NCI-H1048 (cell line): ENCODE measurements at places on chromosomes 13 and 19.

- peak; percentile 66 for DNase-seq
These were observed 21.8 kb downstream of the OLFM2 start for GRCh38 chr19:9914315-9915207.

DNA sequence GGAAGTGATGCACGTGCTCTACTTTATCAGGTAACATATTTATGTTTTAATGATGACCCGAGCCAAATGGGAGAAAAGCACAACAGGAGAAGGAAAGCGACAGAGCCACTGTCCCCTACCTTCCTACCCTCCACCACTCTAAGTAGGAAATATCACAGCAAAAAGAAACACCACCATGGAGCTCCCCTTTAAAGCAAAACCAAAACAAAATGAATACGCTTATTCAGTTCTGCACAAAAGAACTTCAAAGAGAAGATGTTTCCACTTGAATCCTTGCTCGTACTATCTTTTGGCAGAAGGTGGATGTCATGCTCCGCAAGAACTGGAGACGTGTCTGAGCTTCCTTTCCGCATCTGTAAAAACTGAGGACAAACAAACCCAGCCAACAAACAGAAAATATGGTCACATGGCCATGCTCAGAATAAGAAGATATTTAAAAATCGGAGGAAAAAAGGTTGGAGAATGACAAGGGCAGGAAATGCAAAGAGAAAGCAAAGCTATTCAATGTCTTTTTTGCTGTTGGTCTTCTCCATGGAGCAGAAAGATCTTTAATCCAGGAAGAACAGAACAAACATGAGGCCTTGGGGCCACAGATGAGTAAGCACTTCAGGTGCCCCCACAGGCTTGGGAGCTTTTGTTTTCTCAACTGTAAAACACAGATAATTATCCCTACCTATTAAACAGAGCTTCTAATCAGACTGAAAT, 19.5 kb downstream of the N4BP2L1 start:
- DNase-seq = no peak

DNA sequence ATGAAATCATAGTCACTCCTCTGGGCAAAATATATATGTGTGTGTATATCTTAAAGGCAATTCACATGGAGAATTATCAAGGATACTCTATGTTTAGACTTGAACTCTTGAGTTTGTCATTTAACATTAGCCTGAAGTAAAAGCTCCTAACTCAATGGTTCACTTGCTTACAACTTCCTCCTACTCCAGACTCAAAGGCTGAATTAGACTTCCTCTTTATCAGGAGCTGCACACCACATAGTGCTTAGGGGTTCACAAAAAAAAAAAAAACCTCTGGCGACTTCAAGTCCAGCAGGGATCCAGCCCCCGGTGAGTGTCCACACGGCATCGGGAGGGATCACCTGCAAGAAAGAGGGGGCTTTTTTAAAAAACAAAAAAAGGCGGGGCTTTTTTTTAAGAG, 68.2 kb upstream of the LSM14A start:
- DNase-seq = no peak

- DNase-seq = no peak
These were observed 1466.9 kb downstream of the UQCRFS1 start for GRCh38 chr19:27745978-27746542.

DNA sequence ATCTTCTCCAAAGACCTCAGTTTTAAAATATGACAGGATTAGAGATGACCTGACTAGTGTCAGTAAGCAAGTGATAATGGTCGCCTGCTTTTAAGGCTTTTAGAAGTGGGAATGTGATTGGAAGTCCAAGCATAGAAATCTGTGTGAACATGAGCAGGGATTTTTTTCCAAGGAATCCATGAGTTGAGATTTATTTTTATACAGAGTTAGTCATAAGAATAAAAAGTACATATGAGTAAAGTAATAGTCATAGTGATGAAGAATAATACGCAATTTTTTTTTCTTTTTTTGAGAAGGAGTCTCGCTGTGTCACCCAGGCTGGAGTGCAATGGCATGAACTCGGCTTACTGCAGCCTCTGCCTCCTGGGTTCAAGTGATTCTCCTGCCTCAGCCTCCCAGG, 1.6 kb downstream of the ZNF546 start:
- no peak for DNase-seq

DNA sequence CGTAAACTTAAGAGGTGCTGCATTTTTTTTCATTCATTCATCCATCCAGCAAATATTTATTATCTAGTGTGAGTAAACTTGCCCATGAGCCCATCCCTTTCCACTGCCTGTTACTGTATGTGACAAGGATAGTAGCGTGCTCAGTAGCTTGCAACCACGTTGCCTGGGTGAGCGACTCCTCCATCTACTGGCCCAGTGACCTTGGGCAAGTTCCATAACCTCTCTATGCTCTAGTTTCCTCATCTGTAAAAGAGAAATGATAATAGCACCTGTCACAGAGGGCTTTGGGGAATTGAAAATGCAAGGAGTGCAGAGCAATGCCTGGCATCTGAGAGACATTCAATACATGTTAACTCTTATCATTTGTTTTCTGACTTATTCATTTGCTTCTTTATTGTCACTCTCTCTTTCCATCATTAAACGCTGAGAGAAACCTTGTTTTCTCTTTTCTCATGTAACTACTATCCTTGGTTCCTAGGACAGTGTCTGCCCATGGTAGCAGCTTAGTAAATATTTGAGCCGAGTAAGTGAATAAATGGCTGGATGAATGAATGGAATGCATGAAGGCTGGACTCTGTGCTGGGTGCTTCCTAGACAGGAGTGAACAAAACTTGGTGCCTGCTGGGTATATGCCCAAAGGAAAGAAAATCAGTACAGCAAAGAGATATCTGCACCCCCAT, 19.9 kb downstream of the LRCH1 start:
- no peak for DNase-seq

- DNase-seq = no peak
These were observed 3.4 kb upstream of the PTBP1 start for GRCh38 chr19:793806-794205.

DNA sequence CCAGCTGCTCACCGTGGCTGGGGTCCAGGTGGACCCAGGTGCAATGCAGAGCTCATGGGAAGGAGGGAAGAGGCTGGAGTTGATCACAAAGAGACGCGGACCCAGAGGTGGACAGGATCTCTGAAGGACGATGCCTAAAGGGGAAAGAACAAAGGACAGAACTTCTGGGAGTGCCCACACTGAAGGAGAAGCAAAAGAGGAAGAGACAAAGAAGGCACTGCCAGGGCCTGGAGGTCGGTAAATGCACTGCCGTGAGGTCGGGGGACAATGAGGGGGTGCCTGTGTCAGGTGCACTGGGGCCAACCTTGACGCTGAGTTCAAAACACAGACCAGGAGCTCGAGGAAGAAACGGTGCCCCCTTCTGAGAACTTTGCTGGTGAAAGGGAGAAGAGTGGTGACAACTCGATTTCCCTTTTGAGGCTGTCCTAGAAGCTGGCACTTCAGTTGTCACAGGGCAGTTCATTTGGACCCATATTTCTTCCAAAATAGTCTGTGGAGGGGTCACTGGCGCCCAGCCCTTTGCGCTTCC, 55.6 kb downstream of the GJA3 start:
- DNase-seq = no peak

DNA sequence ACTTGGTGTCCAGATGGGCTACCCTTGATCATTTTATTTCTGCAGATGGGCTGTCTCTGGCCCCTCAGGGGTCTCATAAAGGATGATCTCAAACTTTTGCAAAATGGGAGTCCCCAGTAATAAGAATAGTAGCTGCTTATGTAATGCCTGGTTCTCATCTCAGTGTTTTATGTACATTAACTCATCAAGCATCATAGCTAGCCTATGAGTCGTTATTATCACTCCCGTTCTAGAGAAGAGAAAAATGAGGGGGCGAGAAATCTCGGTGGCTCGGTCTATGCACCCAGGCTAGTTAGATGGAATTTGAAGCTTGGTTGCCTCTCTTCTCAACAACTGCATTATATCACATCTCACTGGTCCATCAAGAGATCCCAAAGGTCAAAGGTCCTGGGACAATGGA, 3.4 kb downstream of the CACNG6 start:
- no peak for DNase-seq

- DNase-seq = no peak
These were observed 1.8 kb downstream of the MYBPC2 start for GRCh38 chr19:50434525-50434924.

DNA sequence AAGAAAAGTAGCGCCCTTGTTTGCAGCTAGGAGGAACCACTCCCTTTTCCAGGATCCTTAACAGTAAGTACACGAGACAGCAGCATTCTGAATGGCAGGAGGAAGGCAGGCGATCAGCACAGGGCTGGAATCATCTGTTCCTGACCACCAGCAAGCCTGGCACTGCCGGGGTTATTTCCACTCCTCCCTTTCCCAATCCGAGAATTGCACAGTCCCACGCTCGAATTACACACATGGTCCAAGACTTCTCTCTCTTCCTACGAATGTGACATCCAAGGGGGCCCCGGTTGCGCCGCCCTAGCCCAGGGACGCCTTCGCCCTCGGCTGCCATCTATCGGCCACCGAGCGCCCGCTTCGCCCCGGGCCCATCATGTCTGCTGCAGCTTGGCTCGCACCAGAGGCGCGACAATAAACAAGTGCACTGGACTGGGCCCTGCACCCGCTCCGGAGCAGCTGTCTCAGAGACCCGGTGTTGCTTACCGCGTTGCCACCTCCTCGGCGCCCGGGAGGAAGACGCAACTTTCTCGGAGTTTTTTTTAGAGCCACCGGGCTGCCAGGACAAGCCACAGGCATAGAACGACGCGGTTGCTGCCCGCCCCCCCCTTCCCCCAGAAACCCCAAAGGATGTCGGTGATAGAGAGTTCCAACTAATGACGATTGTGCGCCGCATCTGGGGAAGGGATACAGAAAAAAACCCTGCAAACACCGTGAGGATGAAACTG, at the start of gene SLITRK5:
SLITRK5 (plus strand) TSS at position 341 of the 722 bp plus-strand sequence. CDS start 4,018 bp downstream, outside the sequence.
- peak; percentile 56 for DNase-seq

DNA sequence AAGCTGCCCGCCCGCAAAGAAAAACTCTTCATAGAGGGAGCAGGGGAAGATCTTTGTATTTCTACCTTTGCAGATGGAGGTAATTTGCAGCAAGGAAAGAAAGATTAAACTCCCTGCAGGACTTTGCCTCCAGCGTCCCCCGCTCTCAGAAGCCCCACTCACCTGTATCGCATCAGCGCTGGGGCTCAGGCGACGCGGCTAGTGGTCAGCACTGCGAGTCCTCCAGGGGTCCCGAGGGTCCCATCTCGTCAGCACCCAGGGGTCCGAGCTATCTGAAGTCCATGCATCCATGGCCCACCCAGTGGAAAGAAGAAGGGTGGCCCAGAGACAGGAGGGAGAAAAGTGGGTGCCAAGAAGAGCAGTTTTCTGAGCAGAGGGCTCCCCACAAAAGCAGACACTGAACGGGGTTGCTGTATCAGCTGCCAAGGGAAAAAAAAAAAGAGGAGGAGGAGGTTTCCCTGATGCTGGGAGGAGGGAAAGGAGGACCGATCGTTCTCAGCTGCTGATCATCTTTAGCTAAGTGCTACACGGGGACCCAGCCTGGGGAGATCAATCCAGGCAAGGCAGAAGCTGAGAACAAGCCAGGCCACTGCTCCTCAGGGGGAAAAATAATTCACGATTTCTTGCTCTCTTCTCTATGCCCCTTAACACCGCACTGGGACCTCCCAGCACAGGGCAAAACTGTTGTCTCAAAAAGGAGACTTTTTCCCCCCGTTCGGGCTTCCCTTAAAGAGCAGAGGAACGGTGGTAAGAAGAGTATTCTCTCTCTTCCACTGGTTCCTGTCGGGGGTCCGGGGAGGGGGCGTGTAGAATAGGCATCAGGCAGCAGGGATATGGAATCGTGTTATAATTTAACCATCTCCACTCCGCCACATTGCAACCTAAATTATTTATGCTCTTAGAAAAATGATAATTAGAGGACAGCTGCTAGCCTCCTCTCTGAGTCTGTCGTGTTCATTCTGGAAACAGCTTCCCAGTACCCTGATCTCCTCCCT, 117.7 kb upstream of the CACNA1A start:
- no peak for DNase-seq

- DNase-seq = no peak
These were observed 1.6 kb downstream of the ZNF730 start for GRCh38 chr19:23118400-23118799.

DNA sequence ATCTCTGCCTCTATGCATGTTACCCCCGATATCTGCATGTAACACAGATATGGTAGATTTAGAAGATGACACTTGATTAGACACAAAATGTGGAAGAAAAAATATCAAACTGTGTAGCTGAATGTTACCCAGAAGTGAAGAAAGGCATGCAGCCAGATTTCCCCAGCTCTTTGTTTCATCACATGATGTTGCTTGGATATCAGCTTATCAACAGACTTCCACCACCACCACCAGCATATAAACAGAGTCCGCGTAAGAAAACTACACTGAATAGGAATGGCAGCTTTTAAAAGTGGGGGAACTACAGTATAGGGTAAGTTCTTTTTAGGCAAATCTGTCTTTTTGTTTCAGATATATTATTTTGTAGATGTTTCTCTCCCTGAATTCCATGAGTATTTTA, at the start of gene FAM216B:
FAM216B (plus strand) TSS at position 233 of the 400 bp plus-strand sequence. CDS start 2,484 bp downstream, outside the sequence.
- no peak for DNase-seq

DNA sequence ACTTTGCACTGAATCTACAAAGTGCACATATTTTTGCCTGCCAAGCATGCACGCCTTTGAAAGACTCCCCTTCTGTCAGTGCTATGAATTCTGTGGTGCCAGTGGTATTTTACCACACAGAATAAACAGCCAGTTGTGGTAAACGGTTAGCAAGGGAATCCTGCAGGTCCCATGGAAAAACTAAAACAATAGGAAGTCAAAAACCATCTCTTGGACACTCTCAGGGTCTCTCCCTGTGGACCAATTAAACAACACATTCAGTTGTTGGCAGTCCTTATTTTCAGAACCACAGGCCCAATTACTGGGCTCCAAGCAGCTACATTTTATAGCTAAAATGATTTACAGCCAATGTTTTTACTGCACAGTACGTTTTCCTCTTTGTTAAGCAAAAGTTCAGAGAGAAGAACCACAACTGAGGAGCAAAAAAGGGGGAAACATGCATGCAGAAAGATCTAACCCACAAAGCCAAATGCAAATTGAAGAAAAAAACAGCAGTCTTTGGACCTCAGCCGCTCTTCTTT, 116.9 kb downstream of the KCTD12 start:
- DNase-seq = no peak

- no peak for DNase-seq
These were observed 15.9 kb downstream of the ENOX1 start for GRCh38 chr13:43770871-43771270.

DNA sequence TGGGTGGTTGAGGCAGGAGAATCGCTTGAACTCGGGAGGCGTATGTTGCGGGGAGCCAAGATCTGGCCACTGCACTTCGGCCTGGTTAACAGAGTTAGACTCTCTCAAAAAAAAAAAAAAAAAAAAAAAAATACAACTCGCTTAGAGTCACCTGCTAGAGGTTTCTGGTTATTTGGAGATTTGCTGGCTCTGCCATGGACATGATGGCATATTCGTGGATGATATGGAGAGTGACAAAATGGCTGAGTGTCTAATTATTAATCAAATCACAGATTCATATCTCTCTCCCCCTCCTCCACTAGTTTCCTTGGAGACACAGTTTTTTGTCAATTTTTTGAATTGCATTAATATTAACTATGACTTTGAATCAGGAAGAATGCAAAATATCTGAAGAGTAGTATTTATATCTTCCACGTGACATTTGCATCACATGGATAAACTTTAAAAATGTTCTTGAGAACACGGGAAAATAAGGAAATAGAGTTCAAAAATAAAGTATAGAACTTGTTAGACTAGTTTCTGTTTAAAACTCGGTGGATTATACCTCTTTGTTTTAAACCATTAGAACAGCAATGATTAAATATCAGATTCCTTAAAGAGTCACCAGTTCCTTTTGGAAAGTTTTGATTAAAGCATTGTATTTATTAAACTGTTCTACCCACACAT, 47.8 kb downstream of the KLF5 start:
- no peak for DNase-seq

- DNase-seq = no peak
These were observed 1017.6 kb downstream of the PCDH9 start for GRCh38 chr13:66212511-66212910.

GRCh38 chr13:80096383-80096782, 244.5 kb downstream of the SPRY2 start:
- DNase-seq = no peak
